ENCODE measurements at places on chromosomes 16 and 17.

DNA sequence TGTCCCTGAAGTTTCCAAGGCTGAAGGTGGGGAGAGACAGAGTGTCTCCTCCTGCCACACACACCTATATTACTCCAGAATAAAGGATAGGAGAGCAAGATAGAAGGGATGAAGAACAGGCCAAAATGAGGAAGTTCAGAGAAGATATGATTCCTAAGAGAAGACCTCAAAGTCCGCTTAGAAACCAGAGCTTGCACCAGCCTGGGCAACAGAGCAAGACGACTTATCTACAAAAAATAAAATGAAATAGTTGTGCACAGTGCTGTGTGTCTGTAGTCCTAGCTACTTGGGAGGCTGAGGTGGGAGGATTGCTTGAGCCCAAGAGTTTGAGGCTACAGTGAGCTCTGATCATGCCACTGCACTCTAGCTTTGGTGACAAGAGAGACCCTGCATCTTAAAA is 128.2 kb downstream of the HS3ST3B1 start:
- DNase-seq: no peak

- DNase-seq: no peak
These were observed 385.2 kb downstream of the NPIPA8 start for GRCh38 chr16:17951378-17951777.

DNA sequence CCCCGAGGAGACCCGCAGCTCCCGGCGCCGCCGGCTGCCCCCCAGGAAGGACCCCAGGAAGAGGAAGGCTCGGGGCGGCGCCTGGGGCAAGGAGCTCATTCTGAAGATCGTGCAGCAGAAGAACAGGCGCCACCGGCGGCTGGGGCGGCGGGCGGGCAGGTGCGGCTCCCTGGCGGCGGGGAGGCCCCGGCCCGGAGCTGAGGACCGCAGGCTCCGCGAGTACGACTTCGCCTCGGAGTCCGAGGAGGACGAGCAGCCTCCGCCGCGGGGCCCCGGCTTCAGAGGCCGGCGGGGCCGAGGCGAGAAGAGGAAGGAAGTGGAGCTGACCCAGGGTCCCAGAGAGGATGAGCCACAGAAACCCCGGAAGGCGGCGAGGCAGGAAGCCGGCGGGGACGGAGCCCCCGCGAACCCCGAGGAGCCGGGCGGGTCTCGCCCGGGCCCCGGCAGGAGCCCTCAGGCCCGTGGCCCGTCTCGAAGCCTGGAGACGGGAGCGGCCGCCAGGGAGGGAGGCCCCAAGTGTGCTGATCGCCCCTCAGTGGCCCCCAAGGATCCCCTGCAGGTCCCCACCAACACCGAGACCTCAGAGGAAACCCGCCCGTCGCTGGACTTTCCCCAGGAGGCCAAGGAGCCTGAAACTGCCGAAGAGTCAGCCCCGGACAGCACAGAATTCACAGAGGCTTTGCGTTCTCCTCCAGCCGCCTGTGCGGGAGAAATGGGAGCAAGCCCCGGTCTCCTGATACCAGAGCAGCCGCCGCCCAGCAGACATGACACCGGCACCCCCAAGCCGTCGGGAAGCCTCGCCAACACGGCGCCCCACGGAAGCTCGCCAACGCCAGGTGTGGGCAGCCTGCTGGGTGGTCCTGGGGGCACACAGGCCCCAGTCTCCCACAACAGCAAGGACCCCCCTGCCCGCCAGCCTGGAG is 22.3 kb upstream of the ZFPM1 start:
- no peak for DNase-seq

GRCh38 chr17:2043785-2044184 is 2.0 kb downstream of the OVCA2 start:
- DNase-seq: peak; percentile 86

DNA sequence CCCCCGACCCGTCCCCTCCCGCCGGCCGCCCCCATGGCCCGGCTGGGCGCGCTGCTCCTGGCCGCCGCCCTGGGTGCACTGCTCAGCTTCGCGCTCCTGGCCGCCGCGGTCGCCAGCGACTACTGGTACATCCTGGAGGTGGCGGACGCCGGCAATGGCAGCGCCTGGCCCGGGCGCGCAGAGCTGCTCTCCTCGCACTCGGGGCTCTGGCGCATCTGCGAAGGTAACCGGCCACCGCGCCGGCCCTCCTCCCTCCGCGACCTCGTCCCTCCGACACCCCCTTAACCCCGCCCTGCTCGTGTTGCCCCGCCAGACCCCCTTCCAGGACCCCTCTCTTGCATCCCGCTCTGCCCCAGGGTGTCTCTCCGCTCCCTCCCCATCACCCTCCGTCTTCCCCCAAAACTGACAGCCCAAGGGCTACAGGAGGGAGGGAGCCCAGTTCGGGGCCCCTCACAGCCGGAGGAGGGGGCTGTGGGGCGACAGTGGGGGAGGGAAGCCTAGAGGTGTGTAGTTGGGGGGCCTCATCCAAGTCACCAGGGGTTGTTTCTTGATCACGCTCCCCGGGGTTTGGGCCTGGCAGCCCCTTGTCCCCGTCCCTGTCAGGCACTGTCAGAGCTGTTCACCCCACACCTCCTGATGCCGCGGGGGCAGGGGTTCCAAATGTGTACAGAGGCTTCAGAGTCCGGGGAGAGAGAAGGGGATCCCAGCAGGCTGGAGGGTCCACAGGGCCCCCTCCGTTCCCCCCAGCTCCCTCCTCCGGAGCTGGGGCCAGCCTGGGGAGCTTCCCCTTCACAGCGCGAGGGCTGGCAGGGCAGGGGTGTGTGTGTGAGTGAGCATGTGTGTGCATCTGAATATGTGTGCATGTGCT is 794 bp downstream of the TMEM235 start:
- no peak for DNase-seq

- DNase-seq: no peak
These were observed 46.3 kb downstream of the C16orf78 start for GRCh38 chr16:49419862-49420261.

- no peak for DNase-seq
These were observed 13.5 kb downstream of the ACE start for GRCh38 chr17:63490329-63490728.

GRCh38 chr16:48101069-48101674 is 54.6 kb downstream of the ABCC12 start:
- DNase-seq: no peak

GRCh38 chr16:17518441-17518840 is 47.7 kb upstream of the XYLT1 start:
- DNase-seq: no peak

DNA sequence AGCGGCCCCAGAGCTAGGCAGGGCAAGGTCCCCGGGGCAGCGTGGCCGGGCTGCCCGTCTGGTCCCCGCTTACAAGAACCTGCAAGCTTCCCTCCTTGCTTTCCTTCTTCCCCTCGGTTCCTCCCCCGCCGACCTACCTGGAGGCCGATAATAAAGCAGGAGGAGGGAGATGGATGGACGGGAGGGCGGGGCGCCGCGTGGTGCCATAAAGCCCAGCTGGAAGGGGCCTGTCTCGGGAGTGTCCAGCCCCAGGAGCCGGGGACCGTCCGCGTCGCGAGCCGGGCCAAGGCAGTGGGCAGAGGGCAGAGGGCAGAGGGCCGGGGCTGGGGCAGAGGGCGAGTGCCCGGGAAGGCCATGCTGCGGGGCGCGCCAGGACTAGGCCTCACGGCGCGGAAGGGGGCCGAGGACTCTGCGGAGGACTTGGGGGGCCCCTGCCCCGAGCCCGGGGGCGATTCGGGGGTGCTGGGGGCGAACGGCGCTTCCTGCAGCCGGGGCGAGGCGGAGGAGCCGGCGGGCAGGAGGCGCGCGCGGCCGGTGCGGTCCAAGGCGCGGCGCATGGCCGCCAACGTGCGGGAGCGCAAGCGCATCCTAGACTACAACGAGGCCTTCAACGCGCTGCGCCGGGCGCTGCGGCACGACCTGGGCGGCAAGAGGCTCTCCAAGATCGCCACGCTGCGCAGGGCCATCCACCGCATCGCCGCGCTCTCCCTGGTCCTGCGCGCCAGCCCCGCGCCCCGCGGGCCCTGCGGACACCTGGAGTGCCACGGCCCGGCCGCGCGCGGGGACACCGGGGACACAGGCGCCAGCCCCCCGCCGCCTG is at the start of gene BHLHA9:
Gene BHLHA9, plus strand, starts transcription at position 235 of the 820 bp plus-strand sequence. Its CDS starts 120 bp downstream, at position 355.
- no peak for DNase-seq

- no peak for DNase-seq
These were observed 11.7 kb downstream of the ARL2BP start for GRCh38 chr16:57256601-57257395.

- no peak for DNase-seq
These were observed 7.6 kb upstream of the ARHGAP27 start for GRCh38 chr17:45440161-45440778.

DNA sequence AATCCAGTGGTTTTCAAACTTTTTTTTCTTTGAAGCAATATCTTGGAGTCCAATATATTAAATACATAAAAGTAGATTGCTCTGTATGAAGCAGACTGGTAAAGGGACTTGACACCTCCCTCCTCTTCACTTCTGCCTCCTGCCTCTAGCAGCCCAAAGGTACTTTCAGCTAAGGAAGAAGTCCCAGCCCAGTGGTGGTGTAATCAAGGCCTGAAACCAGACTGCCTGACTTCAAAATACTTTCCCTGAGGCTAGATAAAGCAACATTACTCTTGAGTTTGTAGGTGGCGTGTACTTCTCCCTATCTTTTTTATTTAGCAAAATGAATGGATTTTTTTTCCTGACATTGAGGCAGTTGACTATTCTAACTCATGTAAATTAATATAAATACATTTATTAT is 122.4 kb upstream of the TMEM97 start:
- DNase-seq: no peak

GRCh38 chr16:88424587-88425235 is 28.4 kb upstream of the ZFPM1 start:
- DNase-seq: no peak

DNA sequence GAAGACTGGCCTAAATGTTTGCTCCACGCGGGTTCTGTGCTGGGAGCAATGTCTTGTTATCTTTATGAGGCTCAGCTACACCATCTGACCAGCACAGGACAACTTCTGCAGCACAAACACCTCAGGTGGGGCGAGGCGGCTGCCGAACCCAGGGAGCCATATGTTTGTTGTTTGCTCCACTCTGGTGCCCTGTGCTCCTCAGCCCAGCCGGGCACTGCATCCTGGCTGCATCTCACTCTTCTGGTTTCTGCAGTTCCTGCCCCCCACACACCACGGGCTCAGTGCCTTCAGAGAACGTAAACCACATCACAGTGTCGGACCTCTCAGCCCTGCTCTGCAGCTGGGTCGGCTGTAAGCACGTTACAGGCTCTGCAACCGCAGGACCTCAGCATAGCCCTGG is 32.4 kb downstream of the MXRA7 start:
- DNase-seq: no peak

DNA sequence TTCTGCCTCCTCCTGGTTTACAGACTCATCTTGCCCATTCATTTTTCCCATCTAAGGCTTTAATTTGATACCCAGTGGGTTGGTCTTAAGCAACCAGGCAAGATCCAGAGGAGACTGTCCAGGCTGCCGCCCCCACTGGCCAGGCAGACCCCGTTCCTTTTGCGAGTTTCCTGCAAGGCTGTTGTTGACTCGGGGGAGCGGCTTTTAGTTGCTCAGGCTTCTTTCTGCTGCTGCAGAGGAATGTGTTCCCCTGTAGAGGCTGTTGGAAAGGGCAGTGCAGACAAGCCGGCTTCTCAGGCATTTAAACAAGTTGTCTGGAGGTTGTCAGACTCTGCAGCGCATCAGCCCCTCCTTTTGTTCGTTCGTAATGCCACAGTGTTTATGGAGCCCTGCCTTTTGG is 231.2 kb downstream of the PRKCA start:
- DNase-seq: no peak

GRCh38 chr16:85424260-85425073 is 188.7 kb upstream of the GSE1 start:
- no peak for DNase-seq

DNA sequence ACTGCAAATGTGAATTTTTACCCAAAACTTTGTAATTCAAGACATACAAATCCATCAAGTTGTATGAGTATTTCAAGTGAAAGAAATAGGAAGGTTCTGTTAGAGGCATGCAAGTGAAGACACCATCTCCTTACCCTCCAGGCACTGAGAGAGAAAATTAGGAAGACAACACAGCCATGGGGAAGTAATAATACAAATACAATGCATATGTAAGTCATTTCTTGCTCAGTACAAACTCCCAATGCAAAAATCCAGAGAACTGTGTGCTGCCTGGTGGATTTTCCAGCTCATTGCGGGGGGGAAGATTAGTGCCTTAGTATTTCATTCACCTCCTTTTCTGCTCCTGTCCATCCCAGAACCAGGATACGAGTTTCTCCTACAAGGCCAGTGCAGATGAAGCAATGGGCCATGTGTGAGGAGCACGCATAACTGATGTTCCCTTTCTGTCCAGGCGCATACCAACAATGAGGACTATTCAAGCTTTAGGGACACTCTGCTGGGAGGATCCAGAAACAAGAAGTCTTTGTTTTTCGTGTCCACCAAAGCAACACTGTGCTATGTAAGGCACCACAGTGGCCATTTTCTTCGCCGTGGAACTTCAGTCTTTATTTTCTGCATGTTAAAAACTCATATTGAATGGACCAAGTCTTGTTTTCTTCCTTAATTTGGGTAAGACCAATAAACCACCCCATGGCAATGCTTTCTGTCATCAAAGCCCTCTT is 143.7 kb upstream of the RCVRN start:
- DNase-seq: no peak

- DNase-seq: peak; percentile 50
These were observed 28.0 kb upstream of the SNN start for GRCh38 chr16:11639925-11640899.

DNA sequence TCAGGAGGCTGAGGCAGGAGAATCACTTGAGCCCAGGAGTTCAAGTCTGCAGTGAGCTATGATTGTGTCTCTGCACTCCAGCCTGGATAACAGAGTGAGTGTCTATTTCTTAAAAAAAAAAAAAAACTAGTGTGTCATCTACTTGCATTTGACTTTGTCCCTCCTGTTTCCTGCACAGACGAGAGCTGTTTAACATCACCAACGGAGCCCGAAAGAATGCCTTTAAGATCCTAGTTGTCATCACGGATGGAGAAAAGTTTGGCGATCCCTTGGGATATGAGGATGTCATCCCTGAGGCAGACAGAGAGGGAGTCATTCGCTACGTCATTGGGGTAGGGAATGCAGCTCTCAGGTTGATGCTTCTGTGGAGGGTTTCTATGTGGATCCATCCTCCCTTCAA is 13.4 kb downstream of the ITGAM start:
- no peak for DNase-seq

DNA sequence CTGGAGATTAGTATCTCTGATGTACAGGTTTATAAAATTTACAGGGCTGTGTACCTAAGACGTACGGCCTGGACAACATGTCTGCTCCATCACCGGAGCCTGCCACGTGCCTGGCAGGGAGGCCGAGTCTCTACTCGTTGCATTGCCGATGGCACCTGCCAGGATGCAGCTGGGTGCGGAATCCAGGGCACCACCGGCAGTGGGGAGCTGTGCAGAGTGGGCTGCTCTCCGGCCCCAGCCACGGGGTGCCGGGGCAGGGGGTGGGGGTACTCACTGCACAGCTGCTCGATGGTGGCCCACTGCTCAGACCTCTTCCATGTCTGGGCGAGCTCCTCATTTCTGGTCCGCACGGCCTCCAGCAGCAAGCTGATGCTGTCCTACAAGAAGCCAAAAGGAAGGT is 13.1 kb upstream of the FAAP100 start:
- DNase-seq: no peak

- peak; percentile 27 for DNase-seq
These were observed 18.0 kb downstream of the XPO6 start for GRCh38 chr16:28193530-28194423.

All from H54 (cell line).